ENCODE measurements at places on chromosomes 3 and 15.

- no peak for DNase-seq
Observed at GRCh38 chr15:32701863-32702262, 15.9 kb upstream of the GREM1 start.

DNA sequence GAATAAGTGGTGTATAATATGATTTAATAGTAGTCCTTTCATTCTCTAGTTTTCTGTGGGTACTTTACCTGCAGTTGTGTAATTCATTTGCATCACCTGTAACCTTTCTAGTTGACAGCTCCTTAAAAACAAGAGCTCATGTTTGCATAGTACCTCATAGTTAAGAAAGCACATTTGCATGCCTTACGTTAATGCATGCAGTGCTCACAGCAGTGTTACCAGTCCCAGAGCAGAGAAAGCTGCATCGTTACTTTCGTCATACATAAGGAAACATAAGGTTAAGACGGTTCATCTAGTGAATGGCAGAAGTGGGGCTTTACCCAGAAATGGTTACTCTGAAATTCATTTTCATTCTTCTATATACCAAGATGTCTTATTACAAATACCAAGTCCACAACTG lies 111.3 kb downstream of the AKAP13 start:
- no peak for DNase-seq

GRCh38 chr3:11607816-11608215 lies 35.9 kb downstream of the VGLL4 start:
- no peak for DNase-seq

DNA sequence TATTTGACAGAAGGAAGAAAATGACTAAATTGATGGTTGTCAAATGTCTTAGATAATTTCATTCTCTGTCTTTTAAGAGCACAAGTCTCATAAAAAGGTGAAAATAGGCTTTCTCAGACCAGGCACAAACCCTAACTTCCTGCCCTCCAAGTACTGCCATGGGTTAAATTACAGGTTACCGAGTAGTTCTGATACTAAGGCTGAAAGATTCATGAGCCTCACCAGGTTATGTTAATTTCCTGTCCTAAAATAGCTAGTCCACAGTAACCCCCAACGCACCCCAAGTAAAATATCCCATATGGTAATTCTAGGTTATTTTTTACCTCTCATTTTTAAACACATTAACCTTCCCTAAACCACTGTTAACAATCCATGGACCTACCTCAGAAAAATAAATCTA lies 42.0 kb downstream of the GSK3B start:
- no peak for DNase-seq

GRCh38 chr3:153372326-153372725 lies 210.3 kb downstream of the RAP2B start:
- DNase-seq: no peak

- DNase-seq: no peak
Observed at GRCh38 chr15:41022487-41023090, 69.3 kb downstream of the CHAC1 start.

GRCh38 chr15:35007397-35007796 lies 19.3 kb upstream of the ZNF770 start:
- DNase-seq: no peak

DNA sequence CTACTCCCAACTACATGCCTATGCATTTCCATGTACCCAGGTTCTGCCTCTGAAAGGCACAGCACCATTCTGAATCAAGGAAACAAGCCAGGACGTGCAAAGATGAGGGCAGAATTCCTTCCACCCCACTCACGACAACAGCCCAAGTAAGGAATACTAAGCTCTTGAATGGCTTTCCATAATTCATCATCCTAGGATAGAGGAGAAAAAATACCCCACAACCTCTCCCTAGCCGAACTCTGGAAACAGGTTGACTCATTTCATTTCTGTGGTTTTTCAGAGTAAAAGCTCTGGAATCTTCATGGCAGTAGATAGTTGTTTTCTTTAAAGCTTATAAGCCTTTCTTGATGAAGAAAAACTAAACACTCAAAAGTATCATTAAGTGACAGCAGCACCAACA lies 77.8 kb downstream of the PDZRN3 start:
- DNase-seq: peak; percentile 59

DNA sequence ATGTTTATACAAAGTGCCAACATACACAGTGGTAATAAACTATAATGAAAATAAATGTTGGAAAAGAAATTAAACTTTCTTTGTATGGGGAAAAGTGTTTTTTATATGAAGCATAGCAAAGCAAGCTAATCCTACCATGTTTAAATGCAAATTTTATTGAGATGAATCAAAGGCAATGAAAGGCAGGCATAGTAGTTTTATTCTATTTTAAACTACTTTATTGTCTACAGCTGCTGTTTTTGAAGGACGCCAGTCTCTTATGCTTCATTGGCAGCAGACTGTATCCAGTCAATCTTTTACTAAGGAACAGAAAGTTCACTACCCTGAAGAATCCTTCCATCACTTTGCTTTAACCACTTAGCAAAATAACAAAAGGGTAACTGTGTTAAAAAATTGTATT lies 761.0 kb downstream of the ROBO2 start:
- DNase-seq: no peak

DNA sequence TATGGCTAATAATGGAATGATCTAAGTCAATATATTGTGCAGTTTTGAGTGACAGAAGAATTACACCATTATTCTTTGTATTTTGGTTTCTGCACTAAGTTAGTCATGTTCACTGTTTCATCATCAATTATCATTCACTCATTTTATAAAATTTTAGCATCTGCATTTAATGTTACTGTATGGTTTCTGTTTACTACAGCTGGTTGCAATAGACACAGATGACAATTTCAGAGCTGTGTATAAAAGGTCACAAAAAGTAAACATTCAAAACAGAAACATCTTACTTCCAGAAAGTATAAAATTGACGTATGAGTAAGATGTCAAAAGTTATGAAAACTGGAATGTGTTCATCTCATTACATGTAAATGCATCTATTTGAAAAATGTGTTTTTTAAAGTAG lies 111.1 kb upstream of the GBE1 start:
- DNase-seq: no peak

GRCh38 chr15:32870240-32871033 lies 152.6 kb downstream of the GREM1 start:
- DNase-seq: peak; percentile 92

GRCh38 chr3:177459401-177459800 lies 262.1 kb upstream of the TBL1XR1 start:
- DNase-seq: no peak

- no peak for DNase-seq
Observed at GRCh38 chr15:39488516-39488915, 92.4 kb upstream of the THBS1 start.

DNA sequence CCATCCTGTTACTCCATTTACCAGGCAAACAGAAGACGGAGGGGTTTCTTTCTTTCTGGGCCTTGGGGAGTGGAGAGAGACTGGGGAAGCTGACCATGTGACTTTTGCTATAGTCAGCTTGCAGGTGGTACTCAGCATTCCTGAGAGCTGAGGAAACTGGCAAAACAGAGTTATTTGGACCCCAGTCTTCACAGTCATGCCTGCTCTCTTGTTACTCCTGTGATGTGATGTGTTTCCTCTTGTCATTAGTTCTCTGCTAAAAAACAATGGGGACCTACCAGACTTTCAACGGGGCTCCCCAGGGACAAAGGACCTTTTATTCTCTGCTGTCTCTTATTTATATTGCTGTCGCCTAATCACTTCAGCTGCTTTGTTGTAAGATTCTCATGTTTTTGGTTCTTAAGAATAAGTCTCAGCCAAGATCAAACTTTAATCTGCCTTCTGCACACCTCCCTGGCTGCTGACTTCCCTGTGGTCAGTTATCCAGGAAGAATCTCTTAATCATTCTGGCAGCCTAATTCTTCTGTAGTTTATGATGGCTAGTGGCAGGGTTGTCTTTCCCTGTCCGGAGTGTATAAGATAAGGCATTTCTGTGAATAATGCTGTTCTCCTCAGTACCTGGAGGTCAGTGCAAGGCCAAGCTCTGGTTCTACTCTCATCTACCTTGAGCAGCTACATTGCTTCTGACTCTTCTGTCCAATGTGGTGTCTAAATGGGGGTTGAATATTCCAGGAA lies 8.8 kb downstream of the STARD9 start:
- DNase-seq: no peak

DNA sequence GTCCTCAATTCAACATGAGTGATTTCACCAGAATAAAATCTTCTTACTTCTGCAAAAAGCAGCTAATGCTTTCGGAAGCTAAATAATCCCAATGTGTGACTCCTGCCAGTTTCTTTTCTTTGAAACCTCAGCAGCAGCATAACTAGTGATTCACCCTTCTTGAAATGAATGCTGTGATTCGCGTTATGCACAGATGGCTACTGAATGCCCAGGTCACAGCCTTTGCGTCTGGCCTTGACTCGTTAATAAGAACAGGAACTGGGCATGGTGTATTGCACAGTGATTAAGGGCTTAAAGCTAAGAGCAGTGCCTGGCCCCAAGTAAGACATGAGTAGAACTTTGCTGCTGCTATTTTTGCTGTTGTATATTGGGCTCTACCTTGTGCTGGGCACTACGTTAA lies 19.0 kb downstream of the CGNL1 start:
- DNase-seq: peak; percentile 38

DNA sequence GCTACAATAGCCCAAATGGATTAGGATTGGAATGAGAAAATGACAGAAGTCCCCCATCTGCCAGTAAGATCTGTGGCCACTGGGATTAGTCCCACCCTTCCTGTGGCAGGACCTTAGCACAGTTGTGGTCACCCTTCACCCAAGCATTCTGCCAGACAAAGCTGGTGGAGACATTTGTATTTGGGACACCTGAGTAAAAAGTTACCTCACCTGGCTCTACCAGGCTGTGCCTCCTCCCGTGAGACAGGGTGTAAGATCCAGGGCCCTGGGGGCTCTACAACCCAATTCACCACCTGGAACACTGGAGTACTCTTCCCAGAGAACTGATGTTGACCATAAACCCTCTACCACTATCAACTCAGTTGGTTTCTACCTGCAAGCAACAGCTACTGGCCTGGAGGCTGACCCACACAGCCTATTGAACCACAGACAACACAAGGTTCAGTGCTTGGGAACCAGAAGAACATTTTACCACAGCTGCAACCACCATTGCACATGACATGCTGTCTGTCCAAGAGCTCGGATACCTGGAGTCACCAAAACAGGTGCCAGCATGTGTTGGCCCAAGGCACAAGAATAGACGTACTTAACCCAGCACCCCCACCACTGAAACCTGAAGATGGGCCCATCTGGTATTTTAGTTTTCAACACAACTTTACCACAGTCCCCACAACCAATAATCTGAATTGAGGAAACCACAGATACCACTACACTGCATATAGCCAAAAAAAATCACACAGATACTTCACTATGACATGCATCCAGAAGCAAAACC lies 1686.7 kb downstream of the SI start:
- no peak for DNase-seq

- DNase-seq: peak; percentile 75
Observed at GRCh38 chr3:111695636-111696117, 100.5 kb upstream of the ZBED2 start.

DNA sequence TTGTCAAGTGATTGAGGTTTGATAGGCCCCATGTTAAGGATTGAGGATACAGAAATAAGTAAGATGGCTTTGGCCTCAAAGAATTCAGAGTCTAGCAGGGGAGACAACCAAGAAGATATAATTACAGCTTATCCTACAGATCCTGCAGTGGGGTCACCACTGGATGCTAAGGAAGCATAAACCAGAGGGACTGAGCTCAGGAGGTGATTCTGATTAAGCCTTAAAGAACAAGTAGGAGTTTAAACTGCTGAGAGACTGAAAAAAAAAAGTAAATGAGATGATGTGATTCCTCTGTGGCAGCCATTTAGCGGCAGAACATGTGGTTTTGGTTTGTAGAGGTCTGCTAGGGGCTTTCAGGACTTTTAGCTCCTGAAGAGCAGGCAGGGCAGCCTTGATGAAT lies 72.1 kb upstream of the ROPN1 start:
- DNase-seq: no peak

- DNase-seq: no peak
Observed at GRCh38 chr15:92603743-92604470, 51.7 kb downstream of the FAM174B start.

- DNase-seq: no peak
Observed at GRCh38 chr15:96340598-96341512, 10.4 kb downstream of the NR2F2 start.

GRCh38 chr3:63967675-63968611 lies 55.4 kb downstream of the PSMD6 start:
- no peak for DNase-seq

DNA sequence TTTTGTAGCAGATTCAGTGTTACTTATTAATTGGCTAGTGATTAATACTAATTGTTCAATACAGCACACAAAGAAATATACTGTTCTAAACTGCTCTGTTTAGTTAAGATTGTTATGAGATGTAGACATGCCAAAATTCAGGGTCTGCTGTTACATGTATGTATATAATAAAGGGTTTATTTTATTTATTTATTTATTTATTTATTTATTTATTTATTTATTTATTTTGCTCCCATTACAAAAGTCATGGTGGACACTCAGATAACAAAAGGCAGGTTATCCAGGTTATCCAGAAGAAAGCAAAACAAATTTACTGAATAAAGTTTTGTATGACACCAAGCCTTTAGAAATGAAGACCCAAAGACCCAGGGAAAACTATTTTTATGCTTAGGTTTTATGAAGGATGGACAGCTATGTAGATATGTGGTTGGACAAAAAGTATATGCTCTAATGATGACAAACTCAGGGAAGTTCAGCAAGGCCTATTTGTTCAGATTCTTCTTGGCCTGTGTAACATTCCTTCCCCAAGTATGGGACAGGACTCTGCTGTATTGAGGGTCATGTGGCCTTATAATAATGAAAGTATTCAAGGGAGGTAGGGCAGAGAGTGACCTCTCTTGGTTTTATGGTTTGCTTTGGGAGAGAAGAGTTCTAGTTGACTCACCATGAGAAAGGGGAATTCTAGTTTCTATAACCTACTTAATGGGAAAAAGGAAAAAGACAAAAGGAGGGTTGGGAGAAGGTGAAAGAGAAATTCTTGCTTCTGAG lies 1056.8 kb downstream of the ROBO2 start:
- no peak for DNase-seq

- no peak for DNase-seq
Observed at GRCh38 chr3:33032938-33033337, 64.0 kb downstream of the GLB1 start.

DNA sequence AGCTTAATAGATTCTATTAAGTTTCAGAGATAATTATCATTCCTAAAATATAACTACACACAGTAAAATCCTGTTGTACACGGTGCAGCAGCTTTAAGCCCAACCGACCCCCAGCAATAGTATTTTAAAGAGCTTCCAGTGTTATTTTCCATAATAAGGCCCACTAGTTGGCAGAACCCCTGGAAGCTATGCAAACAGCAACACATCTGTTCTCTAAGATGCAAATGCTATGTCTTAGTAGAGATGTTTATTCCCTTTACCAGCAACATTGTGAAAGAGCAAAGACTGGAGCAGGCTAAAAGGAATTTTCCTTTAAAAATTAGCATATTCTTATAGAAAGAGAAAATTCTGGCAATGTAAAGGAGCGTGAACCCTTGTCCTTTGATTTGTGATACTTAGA lies 819.7 kb upstream of the ALCAM start:
- no peak for DNase-seq

DNA sequence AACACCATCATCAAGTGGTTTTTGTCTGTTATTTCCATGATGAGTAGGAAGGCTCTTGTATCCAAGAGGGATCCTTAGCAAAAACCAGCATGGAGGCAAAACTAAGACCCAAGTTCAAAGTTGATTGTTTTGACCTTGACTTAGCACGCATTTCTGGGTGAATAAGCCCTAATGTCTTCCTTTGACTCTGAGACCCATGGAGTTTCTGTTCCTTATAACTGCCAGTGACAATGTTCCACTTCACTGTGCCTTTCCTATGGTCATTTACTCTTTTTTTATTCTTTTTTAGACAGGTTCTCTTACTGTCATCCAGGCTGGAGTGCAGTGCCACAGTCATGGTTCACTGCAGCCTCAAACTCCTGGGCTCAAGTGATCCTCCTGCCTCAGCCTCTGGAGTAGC lies 118.2 kb upstream of the MRPL3 start:
- DNase-seq: no peak
